Activated CD4-positive, alpha-beta memory T cell treated with anti-CD3 and anti-CD28 coated beads for 36 hours (primary cell): ENCODE measurements at places on chromosomes 13 and 19. TPM values are rescaled to one million over a fixed set of nuclear protein-coding genes. Genes with fewer than 3 reads are reported as not detected.

DNA sequence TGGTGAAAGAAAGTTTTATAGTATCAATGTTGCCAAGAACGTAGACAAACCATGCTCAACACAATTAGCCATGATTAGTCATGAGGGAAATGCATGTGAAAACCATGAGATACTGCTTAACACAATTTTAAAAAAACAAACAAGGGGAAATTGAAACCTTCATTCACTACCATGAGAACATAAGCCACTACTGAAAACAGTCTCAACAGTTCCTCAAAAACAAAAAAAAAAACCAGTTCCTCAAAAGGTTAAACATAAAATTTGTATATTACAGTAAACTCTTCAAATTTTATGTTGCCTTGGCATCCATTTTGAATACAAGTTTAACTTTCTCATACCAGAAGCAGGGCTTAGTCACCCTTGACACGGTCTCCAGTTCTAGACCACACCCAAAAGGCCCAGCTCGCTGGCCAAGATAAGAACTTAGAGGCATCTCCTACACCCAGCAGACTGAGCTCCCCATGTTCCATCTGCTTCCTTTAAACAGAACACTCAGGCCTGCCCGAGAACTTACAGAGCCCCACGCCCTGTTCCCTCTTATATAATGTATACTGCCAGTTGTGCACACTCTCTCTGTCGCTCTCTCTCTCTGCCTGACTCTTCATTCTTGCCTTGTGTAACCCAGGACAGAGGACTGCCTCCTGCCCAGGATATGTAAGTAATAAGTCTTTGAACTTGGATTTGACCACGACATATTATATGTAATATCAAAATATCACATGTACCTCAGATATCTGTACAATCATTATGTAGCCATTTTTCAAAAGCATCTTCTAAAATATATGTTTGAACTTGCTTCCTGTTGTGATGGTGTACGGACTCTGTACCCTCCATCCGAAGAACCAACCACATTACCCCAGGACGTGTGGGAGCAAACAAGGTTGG lies 67.4 kb downstream of the STK24 start:
- peaks cover 95% of the 10 kb centered on the region for H3K4me1 ChIP-seq
- H3K27ac ChIP-seq: peak overlapping the region; percentile 95
- DNase-seq: peak; percentile 78
- H3K27me3 ChIP-seq: no peaks in the 10 kb centered on the region

GRCh38 chr19:34497112-34497805 lies 15.7 kb downstream of the WTIP start:
- peaks cover 11% of the 10 kb centered on the region for H3K27me3 ChIP-seq
- no peak overlapping the region for H3K27ac ChIP-seq
- DNase-seq: no peak
- H3K4me1 ChIP-seq: peaks cover 11% of the 10 kb centered on the region

Gene ZNF528
- total RNA-seq: 8.1 TPM

GRCh38 chr19:23917856-23918255 lies 3.2 kb downstream of the ZNF726 start:
- peaks cover 42% of the 10 kb centered on the region for H3K36me3 ChIP-seq
- H3K4me3 ChIP-seq: no peak overlapping the region
- DNase-seq: no peak
- peaks cover 18% of the 10 kb centered on the region for H3K4me1 ChIP-seq
- no peak overlapping the region for H3K27ac ChIP-seq
- no peaks in the 10 kb centered on the region for H3K27me3 ChIP-seq

GRCh38 chr13:23579896-23580683 lies 9.9 kb downstream of the TNFRSF19 start:
- peak overlapping the region; percentile 47 for H3K4me3 ChIP-seq
- H3K27ac ChIP-seq: no peak overlapping the region
- no peaks in the 10 kb centered on the region for H3K36me3 ChIP-seq
- no peak for DNase-seq
- H3K27me3 ChIP-seq: peaks cover 33% of the 10 kb centered on the region
- H3K4me1 ChIP-seq: peaks cover 11% of the 10 kb centered on the region

DNA sequence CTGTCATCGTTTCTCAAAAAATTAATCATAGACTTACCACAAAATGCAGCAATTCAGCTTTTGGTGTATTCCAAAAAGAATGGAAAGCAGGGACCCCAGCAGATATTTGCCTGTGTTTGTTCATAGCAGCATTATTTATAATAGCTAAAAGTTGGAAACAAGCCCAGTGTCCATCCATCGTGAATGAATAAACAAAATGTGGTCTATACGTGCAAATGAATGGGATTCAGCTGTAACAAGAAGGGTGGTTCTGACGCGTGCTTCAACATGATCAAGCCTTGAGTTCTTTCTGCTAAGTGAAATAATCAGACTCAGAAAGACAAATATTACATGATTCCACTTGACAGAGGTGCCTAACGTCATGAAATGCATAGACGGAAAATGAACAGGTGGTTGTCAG lies 36.4 kb downstream of the PSG11 start:
- peaks cover 13% of the 10 kb centered on the region for H3K27me3 ChIP-seq
- no peak overlapping the region for H3K27ac ChIP-seq
- no peak for DNase-seq
- no peaks in the 10 kb centered on the region for H3K36me3 ChIP-seq

DNA sequence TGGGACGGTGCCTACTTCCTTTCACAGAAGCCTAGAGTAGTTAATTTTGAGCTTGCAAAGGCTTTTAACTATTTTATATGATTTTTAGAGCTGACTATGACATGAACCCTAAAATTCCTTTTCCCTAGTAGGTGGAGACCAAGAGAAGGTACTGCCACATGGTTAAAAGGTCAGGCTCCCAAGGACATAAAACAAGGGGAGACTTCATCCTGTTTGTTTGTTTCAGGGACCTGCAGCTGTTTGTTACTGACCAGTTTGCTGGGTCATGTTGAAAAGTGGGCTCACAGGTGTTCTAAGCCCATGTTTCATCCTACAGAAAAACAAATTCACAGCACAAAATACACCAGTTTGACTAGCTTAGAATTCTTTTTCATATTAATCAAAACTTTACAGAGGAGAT lies 3.9 kb upstream of the ZNF460 start:
- no peak overlapping the region for H3K27ac ChIP-seq
- H3K36me3 ChIP-seq: peaks cover 42% of the 10 kb centered on the region
- no peaks in the 10 kb centered on the region for H3K27me3 ChIP-seq

DNA sequence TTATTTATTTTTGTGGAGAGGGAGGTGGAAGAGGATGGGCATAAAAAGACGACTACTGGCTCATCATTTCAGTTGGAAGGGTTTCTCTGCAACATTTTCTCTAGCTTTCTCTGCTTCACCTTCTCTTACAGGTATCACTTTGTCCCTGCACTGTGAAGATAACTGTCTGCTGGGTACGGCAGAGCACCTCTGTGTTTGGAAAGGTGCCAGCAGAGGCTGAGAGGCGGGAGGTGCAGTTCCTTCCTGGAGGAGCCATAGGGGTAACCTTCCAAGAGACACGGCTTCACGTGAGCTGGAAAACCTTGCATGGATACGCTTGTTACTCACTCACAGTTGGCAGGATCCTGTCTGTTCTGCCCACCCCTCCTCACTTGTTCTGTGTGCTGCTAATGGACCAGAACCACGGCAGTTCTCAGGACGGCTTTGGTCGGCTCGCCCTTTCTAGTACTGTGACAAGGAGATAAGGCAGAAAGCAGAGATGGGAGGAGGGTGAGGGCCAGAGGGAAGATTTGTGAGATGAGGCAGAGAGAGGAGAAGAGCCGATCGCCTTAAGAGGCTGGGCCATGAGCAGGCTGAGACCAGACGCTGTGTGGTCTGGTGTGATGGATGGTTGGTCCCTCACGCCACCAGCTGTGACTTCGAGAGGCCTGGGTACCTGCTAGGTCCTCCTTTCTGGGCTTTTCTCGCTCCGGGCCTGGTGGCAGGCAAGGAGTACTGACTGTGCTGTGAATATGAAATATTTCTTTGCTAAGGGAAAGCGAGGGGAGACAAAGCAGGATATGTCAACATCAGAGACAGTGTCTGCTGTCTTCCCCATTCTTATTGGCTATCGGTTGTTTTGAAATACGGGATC lies 66.8 kb downstream of the MRPL57 start:
- DNase-seq: no peak
- peaks cover 4% of the 10 kb centered on the region for H3K27me3 ChIP-seq
- no peak overlapping the region for H3K4me3 ChIP-seq
- no peak overlapping the region for H3K27ac ChIP-seq
- H3K4me1 ChIP-seq: peaks cover 9% of the 10 kb centered on the region
